AML-193 (cell line): ENCODE measurements at places on chromosomes 7 and 10.

- DNase-seq: no peak
These were observed 109.8 kb downstream of the SH3PXD2A start for GRCh38 chr10:103745341-103746247.

DNA sequence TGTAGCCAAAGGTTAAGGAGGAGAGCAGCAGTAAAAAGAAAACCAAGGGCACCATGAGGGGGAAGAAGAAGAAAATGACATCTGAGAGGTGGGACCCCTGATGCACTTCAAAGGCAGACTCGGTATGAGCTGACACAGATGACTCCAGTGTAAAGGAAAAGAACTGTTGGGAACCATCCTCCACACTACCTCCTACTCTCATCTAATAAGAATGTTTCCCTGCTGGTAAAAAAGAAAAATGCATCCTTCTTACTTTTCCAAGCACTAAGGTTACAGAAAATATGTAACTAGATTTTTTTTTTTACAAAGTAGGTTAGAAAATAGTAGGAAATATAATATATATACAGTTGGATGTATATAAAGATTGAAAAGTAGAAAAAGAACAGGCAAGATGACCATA lies 16.9 kb downstream of the TAS2R41 start:
- DNase-seq: no peak

- peak; percentile 55 for DNase-seq
These were observed 14.0 kb downstream of the DNAJB12 start for GRCh38 chr10:72340510-72341261.

DNA sequence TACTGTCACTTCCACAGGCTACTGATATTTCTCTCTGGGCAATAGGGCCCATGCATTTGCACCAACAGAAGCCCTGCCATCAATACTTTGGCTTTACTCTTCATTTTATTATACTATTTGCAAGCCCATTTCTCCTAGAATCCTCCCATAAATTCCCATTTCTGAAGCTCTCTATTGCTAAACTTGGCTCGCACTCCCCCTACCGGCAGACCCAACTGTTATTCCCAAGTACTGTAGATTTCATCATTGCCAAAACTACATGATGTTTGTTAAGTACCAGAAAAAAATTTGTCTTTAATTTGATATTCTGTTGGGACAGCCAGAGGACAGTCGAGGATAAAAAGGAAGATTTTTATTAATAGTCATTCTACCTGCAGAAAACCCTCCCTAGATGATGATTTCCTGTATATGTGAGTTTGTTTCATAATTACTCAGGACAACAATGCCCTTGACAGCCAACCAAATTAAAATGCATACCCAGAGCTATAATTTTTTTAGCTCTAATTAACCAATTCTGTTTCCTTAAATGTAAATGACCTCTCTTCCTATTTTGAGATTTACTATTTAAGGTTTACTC lies 298.6 kb downstream of the REEP3 start:
- peak; percentile 0 for DNase-seq

- DNase-seq: no peak
These were observed 57.5 kb downstream of the RBM20 start for GRCh38 chr10:110701617-110701971.

- no peak for DNase-seq
These were observed 1.3 kb upstream of the NMT2 start for GRCh38 chr10:15169555-15170401.

- DNase-seq: no peak
These were observed 11.0 kb downstream of the RHBDD2 start for GRCh38 chr7:75889826-75890225.

- no peak for DNase-seq
These were observed 303.5 kb upstream of the AOAH start for GRCh38 chr7:37027557-37028341.

DNA sequence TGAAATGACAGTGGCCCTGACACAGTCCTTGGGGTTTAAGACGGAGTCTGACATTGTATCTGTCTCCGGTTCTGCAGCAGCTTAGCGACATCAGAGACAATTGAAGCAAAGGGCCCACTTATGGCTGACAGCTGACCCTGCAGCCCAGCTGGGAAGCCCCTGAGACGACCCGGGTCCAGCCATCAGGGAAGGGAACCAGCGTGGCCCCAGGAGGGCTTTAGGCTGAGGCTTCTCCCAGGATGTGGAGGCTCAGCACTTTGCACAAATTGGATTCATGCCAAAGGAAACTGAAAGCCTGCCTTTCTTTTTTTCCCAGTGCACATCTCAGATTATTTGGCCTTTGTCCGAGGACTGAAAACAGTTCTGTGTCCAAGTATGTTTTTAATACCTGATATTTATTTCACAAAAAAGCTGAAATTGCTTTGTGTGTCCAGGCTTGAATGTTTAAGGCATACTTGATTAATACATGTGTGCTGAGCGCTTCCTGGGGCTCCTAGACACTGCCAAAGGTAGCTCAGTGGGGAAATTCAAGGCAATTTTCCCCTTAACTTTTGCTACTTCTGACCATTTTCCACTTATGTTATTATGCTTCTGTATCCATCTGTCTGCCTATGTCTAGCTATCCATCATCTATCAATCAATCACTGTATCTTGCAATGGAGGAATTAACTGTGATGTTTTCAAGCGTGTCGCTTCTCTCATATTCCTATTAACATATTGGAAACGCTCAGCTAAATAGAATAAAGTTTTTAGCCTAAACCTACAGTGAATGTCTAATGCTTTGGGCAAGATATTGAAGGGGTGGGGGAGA lies 34.8 kb downstream of the KLF6 start:
- no peak for DNase-seq
